ENCODE measurements at places on chromosomes 6 and 20. TPM values are rescaled to one million over a fixed set of nuclear protein-coding genes. Genes with fewer than 3 reads are reported as not detected.

COQ3 gene
- 2.9 TPM for total RNA-seq

FOXF2 gene
- 0.10 TPM for total RNA-seq

NHLRC1 gene
- 2.0 TPM for total RNA-seq

CTAGE9 gene
- total RNA-seq, result not detected

GPR6 gene
- total RNA-seq, result not detected

KHDC1L gene
- total RNA-seq, result not detected

SPTLC3 gene
- 0.96 TPM for total RNA-seq
